ENCODE measurements at places on chromosomes 7 and 10.

DNA sequence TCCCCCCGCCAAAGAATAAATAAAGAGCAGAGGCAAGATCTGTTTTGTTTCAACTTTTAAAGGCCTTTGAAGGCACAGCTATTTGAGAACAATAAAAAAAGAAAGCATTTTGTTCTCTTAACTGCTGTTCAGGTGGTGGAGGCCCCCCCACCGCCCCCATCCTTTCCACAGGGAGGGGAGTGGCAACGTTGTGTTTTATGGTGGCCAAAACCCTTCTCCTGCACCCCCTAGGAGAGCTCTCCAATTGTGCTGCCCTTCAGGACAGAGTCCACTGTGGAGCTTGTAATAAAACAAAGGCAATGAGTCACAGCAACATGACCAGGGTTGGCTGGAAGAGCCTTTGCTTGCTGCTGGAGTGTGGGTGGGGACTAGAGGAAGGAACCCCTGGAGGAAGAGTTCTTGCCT is 987.9 kb downstream of the KCNMA1 start:
- peak; percentile 59 for DNase-seq

- DNase-seq: no peak
Observed at GRCh38 chr10:75612904-75613684, 181.7 kb downstream of the LRMDA start.

GRCh38 chr7:24665564-24666294 is 91.5 kb downstream of the GSDME start:
- DNase-seq: peak; percentile 48

DNA sequence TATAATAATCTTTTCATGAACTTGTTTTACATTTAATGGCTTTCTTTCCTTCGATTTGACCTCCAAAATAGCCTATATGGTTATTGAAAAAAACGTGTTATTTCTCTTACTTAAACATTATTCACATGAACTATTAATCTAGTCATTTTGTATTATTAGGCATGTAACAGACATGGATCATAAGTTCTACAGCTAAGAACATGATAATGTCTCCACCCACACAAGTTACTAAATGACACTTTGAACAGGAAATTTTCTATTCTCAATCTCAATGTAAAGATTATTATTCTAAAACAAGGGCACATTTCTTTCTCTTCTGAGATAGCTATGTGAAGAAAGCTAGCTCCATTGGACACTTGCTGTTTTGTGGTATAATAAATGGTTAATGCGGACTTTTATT is 10.0 kb downstream of the LAMB4 start:
- DNase-seq: no peak

DNA sequence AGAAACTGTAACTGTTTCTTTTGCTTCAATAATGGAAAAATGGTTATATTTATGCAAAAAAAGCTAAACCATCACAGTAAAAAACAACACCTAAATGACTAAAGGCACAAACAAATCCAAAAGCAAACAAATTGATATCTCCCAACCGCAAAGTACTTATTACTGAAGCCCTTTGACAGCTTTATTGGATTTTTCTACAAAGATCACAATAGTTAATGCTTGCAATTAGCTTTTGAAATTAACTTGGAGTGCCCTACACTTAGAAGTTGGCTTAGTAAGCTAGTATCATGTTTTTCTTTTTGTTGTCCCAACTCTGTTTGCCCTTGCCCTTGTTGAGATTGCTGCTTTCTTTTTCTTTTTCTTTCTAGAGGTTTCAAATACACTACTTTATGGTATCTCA is 257.5 kb downstream of the INHBA start:
- no peak for DNase-seq

- no peak for DNase-seq
Observed at GRCh38 chr7:70734411-70734810, 397.5 kb upstream of the GALNT17 start.

GRCh38 chr7:5671046-5671445 is 110.4 kb downstream of the RNF216 start:
- peak; percentile 51 for DNase-seq

- no peak for DNase-seq
Observed at GRCh38 chr10:70911386-70911785, 23.0 kb upstream of the PCBD1 start.

DNA sequence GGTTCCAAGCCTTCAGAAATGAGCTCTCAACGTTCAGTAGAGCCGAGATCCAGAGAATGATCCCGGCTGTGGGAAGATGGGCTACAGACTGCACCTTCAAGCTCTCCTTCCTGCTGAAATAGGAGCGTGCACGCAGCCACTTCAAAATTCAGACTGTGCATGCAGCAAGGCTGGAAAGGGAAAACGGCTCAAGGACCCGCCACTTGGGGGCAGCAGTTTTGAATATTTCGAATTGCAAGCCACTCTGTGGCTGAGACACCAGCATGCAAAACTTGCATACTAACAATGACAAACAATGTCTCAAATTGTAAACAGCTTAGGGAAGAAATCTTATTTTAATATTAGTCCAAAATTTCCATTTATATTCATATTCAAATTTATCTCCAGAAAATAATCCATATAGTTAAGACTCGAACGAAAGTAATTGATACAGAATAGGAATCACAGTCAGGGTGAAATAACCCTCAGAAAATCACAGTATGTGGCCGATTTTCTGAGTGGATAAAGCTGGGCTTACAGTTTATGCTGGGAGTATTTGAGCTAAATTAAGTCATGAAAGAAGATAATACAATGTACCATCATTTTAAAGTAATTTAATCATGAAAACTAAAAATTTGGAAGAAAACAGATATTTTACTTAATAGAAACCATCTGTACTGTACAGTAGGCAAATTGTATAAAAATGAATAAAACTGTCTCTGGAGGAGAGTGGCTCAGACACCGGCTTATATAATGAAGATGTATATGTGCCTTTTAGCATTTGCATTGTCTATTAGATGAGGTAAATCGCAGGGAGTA is 137.9 kb upstream of the MKI67 start:
- peak; percentile 50 for DNase-seq

GRCh38 chr10:2547606-2548005 is 519.7 kb upstream of the PFKP start:
- no peak for DNase-seq

GRCh38 chr7:46755120-46756034 is 826.5 kb downstream of the TNS3 start:
- DNase-seq: peak; percentile 23

GRCh38 chr10:114600057-114600456 is 58.0 kb downstream of the ABLIM1 start:
- DNase-seq: no peak

DNA sequence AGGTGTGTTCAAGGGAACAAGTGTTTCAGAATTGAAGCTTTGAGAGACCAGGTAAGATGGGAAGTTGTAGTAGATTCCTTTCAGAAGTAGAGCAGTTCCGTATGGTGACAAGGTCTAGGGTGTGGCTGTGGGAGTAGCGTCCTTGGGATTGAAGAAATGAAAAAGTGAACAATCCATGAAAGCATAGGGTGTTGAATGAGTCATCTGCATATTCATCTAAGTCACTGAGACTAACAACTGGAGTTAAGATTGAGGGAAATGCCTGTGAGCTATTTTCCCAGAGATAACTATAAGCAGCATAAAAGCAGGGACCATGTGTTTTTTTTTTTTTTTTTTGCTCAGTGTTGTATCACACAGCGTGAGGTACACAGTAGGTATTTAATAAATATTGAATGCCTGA is 134.8 kb downstream of the PHTF2 start:
- DNase-seq: peak; percentile 78

DNA sequence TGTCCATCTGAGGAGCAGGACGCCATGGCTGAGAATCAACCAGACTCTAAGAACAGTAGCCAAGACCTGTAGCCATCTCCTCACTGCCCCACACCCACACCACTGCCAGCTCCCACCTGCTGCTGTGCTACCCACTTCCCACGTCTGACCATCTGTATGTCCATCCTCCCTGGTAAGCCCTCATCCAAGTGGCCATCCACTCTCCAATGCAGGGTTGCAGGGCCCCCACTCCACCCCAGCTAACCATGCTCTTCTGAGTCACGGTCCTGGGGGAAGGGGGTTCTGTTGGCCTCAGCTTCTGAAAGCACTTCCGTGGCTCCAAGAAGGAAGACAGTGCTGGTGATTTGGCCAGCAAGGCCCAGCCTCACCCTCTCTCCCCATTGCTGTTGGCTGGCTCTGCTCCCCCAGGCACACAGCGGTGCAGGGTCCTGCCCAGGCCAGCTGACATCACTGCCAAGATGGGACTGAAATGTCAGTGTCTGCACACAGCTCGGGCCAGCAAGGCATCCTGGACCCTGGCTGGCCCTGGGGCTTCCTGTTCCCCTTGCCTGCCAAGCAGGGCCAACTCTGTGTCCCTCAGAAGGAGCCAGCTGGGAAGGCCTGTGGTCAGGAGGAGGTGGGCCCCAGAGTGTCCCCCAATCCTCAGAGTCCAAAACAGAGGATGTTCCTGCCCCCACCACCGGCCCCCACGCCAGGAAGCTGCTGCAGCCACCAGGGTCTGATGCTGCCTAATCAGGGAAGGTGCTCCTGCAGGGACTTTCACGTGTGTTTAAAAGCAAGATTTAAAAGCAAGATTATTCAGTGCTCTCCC is 17.5 kb downstream of the RASGEF1A start:
- DNase-seq: no peak

GRCh38 chr7:123417580-123417979 is 116.8 kb downstream of the IQUB start:
- no peak for DNase-seq

GRCh38 chr7:22582863-22583622 is 83.1 kb upstream of the STEAP1B start:
- DNase-seq: peak; percentile 92

GRCh38 chr7:115088893-115089292 is 167.0 kb downstream of the MDFIC start:
- no peak for DNase-seq

DNA sequence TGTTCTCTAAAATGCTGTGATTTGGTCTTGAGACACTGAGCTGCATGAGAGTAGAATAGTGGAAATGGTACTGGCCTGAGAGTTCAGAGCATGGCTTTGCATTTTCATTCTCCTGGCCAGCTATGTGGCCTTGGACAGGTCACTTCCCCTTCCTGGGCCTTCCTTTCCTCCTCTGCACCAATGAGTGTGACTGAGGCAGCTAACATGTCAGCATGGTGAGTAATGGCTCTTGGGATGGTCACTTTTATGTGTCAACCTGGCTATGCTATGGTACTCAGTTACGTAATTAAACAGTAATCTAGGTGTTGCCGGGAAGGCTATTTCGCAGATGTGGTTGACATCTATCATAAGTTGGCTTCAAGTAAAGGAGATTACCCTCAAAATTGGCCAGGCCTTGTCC is 109.3 kb downstream of the RTKN2 start:
- peak; percentile 52 for DNase-seq

DNA sequence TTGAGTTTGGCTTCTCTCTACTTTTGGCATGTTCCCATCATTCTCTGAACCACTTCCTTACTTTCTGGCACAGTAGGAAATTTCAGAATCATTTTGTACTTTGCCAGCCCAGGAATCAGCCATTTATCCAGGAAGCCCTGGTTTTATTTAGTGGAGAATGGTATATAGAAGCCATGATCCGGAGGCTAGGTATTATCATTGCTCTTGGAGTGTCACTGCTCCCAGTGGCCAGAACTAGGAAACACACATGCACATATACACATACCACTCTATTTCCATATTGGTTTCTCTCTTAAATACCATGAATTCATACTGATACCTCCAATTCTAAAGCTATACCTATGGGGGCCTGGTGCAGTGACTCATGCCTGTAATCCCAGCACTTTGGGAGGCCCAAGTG is 36.3 kb downstream of the SUFU start:
- peak; percentile 39 for DNase-seq

DNA sequence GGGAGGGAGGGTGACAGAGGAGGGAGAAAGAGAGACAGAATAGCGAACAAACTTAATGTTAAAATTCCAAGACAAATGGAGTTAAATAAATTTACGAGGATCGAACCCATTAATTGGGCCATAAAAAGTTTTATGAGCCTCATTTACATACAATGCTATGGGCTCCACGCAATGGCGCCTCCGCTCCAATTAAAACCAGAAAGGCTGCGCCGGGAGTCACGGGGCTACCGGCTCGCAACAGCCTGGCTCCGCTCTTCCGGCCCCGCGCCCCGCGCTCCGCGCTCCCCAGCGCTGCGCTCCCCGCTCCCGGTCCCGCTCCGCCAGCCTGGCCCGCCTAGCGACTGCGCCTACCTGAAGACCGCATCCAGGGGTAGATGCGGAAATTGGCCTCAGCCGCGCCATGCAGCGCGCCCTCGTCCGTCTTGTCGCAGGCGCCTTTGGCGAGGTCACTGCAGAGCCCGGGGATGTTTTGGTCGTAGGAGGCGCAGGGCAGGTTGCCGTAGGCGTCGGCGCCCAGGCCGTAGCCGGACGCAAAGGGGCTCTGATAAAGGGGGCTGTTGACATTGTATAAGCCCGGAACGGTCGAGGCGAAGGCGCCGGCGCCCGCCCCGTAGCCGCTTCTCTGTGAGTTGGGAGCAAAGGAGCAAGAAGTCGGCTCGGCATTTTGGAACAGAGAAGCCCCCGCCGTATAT is 513 bp downstream of the HOXA7 start:
- no peak for DNase-seq

DNA sequence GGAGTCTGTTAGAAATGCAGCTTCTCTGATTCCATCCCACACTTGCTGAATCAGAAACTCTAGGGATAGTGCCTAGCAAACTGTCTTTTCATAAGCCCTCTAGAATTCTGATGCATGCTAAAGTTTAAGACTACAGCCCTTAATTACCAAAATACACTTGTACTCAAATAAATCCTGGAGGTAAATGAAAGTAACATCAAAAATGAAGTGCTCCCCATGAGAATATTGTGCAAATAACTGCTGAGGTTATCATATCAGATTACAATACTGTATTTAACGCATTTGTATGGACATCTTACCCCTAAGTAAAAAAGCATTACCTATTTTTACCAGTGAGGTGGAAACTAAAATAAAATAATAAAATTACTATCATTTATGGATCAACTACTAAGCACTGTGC is 104.7 kb downstream of the CHCHD3 start:
- DNase-seq: no peak

GRCh38 chr10:93447970-93448369 is 34.2 kb downstream of the MYOF start:
- DNase-seq: no peak

- no peak for DNase-seq
Observed at GRCh38 chr7:6730343-6730633, 23.5 kb upstream of the ZNF12 start.

DNA sequence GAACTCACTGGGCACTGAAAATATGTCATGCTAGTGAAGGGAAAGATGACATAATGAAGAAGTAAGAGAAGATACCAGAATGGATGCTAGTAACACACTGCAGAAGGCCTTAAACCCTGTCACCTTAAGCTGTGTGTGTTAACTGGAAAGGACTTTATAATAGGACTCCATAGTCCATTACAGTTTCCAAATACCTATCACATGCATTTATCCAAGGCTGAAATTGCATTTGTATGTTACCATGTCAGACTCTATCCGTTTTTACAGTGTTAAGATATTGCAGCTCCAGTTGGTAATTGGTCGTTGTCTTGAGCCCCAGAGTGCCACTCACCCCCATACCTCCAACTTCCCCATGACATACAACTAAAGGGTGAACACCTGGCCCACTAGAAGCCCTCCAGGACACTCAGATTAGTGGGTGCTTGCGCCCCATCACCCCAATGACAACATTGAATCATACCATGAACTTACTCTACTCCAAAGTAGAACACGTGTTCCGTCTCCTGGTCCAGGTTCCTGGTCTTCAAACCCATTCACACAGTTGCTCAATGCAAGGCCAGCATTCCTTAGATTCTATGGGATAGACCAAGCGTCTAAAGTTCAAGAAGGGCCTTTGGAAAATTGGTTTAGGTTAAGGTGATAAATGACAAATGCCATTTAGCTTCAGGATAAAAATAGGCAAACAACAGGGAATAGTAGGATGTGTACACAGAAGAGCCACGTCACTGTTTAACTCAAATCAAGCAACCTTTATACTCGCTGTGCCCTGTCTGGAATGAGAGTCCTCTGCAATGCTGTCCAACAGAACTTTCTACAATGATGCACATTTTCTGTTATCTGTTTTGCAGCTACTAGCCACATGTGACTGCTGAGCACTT is 2.1 kb upstream of the RAPGEF5 start:
- DNase-seq: no peak

Data from bronchial epithelial cell (primary cell).